ENCODE measurements at places on chromosomes 6 and 20. TPM values are rescaled to one million over a fixed set of nuclear protein-coding genes. Genes with fewer than 3 reads are reported as not detected.

- DNase-seq, result no peak
- H3K36me3 ChIP-seq, result no peaks in the 10 kb centered on the region
- no peak overlapping the region for H3K4me3 ChIP-seq
Measured at GRCh38 chr6:10991115-10991514, 53.0 kb downstream of the ELOVL2 start.

Gene NKAPL
- 0.46 TPM for total RNA-seq

Gene ASIP
- not detected for total RNA-seq

- no peak for DNase-seq
- H3K27ac ChIP-seq, result no peak overlapping the region
- H3K4me1 ChIP-seq, result peaks cover 5% of the 10 kb centered on the region
- no peak overlapping the region for H3K4me3 ChIP-seq
Measured at GRCh38 chr6:156507656-156508055, 269.5 kb upstream of the ARID1B start.

Gene CST5
- total RNA-seq, result not detected

Gene RBM24
- not detected for total RNA-seq

DNA sequence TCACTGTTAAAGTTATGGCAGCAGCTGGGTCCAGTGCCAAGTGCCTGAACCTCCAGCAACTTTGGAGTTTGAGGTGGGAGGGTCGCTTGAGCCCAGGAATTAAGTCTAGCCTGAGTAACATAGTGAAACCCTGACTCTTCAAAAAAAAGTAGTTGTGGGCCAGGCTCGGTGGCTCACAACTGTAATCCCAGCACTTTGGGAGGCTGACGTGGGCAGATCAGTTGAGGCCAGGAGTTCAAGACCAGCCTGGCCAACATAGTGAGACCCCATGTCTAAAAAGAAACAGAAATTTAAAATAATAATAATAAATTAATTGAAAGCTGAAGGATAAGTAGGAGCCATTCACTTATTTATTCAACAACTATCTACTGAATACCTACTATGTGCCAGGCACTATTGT is 33.8 kb downstream of the FKBP5 start:
- no peak for DNase-seq
- no peak overlapping the region for H3K27ac ChIP-seq
- peaks cover 32% of the 10 kb centered on the region for H3K36me3 ChIP-seq
- H3K4me1 ChIP-seq, result peaks cover 23% of the 10 kb centered on the region

DNA sequence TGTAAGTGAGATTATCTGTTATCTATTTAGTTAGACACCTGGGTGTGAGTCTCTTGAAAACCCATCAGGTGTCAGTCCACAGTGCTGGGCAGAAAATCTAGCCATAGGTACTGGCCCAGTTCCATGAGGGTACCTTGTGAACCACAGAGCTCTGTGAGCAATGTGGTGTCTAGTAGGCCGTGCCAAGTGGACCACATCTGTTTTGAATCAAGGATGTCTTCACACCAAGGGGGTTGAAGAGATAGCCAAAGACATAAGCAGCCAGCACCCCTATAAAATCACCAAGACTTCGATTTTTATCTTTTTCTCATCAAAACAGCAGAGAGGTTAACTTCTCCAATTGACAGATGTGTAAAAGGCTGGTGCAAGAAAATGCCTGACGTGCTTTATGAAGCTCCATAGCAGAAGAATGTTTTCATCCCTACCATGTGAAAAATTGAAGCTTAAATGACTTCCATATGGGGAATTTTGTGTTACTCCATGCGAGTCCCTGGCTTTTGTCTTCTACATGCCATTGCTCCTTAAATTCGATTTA is 368.7 kb downstream of the HAO1 start:
- no peaks in the 10 kb centered on the region for H3K4me1 ChIP-seq
- no peak overlapping the region for H3K27ac ChIP-seq

Gene FOXP4
- total RNA-seq, result 11.3 TPM

GRCh38 chr20:62774762-62775161 is 21.5 kb upstream of the MRGBP start:
- no peaks in the 10 kb centered on the region for H3K27me3 ChIP-seq
- peaks cover 34% of the 10 kb centered on the region for H3K4me1 ChIP-seq
- H3K27ac ChIP-seq, result peak overlapping the region; percentile 54
- no peaks in the 10 kb centered on the region for H3K36me3 ChIP-seq
- DNase-seq, result no peak

Gene PLEKHG1
- total RNA-seq, result 4.5 TPM

Gene HLA-DQB2
- not detected for total RNA-seq

- no peak overlapping the region for H3K27ac ChIP-seq
- H3K27me3 ChIP-seq, result no peaks in the 10 kb centered on the region
- peaks cover 9% of the 10 kb centered on the region for H3K36me3 ChIP-seq
Measured at GRCh38 chr6:7993952-7994351, 70.2 kb downstream of the BLOC1S5 start.

Data from activated naive CD8-positive, alpha-beta T cell treated with anti-CD3 and anti-CD28 coated beads for 36 hours (primary cell).